ENCODE measurements at places on chromosomes 6 and 20.

DNA sequence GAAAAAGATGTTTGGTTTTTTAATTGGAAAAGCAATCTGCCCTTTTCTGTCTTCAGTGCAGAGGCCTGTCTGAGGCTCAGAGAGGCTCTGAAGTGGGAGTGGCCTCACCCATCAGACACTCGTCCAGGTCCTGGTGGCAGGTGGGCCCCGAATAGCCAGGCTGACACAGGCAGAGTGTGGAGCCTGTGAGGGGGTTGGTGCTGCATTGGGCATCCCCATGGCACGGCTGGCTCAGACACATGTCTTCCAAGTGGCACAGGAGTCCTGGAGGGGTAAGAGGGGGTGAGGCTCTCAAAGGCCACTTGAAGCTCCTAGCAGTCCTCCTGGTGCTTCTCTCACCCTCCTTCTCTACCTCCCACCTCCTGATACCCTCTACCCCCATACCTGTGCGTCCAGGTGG lies 3.8 kb downstream of the NOTCH4 start:
- DNase-seq: no peak

DNA sequence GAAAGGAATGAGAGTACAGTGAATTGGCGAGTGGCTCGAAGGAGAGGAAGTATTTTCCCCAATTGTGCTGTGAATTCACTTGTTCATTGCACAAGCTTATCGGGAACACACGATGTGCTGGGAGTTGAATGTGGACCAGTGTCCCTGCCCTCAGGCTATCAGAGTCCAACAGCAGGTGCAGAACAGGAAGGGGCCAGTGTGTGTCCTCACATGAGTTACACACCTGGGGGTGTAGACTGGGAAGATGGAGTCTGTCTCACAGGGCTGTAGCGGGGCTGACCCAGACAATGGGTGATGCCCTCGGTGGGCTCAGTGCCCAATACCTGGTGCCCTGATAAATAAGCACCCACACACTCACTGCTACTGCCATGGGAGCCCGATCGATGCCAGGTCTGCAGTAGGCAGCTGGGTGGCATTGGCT lies 14.4 kb downstream of the DUSP22 start:
- DNase-seq: no peak

DNA sequence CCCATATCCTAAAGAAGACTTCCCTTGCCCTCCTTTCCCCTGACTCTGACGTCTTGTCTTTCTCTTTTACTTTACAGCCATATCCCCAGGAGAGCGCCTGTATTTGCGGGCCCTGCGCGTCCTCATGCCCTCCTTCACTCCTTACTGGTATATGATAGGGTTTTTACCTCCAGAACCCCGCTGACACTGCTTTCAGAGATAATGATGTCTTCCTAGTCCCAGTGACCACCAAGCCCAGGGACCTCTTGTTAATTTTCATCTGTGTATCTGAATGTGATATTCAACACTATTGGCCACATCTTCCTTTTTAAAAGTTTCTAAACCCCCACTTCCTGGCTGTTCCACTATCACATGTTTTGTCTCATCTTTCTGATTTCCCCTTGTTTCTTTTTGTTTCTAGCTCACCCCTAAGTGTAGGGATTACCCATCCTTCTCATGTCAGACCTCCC lies 102.0 kb downstream of the HIVEP1 start:
- DNase-seq: no peak

GRCh38 chr6:169173532-169174268 lies 79.9 kb downstream of the THBS2 start:
- DNase-seq: no peak

DNA sequence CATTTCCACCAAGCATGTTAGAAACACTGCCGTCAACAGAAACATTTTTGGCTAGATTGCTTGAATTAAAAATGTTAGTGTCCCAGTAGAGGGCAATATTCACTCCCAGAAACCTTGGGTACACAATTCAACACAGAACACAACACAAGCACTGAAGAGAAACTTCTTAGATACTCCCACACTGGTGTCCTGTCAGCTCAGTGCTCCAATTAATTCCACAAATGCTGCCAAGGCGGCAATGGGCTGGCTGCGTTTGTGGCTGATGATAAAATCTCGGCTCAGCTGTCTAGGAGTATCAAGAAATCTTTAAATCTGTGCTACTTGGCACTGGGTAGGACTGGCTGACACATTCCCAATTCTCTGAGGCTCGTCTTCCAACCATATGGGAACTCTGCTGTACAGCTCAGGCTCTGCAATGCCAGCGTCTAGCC lies 39.3 kb downstream of the BEND3 start:
- DNase-seq: no peak

- DNase-seq: no peak
These were observed 6.8 kb upstream of the RIPK1 start for GRCh38 chr6:3061501-3061941.

- no peak for DNase-seq
These were observed 868 bp downstream of the MC3R start for GRCh38 chr20:56249244-56249955.

DNA sequence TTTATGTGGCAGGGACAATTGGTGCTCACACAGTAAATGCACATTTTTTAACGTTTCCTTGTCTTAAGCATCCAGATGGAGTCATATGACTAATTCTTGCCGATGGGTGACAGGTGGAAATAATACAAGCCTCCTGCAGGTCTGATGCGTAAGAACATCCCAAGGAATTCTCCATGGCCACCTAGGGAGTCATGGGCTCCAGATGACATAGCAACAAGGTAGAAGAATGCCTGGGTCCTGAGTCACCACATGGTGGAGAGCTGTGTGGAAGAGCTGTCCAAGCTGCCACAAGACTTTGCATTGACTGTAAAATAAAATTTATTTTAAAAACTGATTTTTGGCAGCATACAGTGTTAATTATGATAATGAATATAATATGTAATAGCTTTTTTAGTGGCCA lies 77.0 kb upstream of the MAP3K7 start:
- DNase-seq: no peak

DNA sequence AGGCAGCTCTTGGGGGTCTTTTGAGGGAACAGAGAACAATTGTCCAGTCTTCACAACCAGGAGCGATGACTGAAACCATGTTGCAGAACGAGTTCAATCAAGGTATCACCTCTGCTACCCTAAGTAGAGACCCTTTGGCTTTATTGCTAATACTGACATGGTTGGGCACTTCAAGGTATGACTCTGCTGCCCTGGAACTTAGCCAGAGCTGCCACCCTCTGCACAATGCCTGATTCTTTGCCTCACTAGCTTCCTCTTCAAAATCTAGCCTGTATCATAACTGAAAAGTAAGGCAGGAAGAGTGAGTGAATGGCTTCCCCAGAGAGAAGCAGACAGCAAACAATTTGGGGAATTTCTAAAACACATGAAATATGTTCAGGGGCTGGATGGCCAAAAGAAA lies 592.7 kb upstream of the NRSN1 start:
- DNase-seq: no peak

- no peak for DNase-seq
These were observed 135.6 kb downstream of the EYA4 start for GRCh38 chr6:133376743-133377142.

DNA sequence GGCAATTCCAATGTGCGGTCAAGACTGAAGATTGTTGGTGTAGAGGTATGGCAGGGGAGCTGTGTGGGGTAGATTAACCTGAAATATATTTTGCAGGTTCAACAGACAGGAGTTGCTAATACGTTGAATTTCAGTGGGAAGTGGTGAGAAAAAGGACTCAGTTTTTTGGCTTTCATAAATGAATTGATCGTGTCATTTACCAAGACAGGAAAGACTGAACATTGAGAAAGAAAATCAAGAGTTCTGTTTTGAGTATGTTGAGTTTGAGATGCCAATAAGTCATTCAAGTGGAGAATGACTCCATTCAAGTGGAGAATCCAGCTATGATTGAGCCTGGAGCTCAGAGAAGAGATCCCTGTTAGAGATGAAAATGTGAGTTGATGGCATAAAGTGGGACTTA lies 31.1 kb downstream of the NFYA start:
- no peak for DNase-seq

- DNase-seq: no peak
These were observed 52.6 kb upstream of the PDE7B start for GRCh38 chr6:135798751-135799515.

DNA sequence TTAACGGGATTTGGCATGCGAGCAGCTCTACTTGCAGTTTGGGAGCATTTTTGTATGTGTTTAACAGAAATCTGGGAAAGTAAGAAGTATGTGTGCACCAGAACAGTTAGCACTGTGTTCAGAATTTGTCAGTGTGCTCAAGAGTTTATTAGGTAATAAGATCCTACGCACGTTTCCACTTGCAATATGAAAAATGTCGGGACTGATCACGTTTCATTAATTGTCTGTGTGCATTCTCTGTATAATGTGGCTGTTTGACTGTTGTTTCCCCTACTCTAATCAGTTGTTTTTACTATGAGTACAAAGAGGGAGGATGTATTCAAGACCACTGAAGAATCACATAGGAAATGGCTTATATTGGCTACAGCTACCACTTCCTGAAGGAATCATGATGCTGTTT lies 349.7 kb upstream of the POU3F2 start:
- no peak for DNase-seq

GRCh38 chr6:134667111-134667510 lies 282.8 kb downstream of the ALDH8A1 start:
- no peak for DNase-seq

- DNase-seq: no peak
These were observed 295.5 kb upstream of the ADGRB3 start for GRCh38 chr6:68339488-68340131.

DNA sequence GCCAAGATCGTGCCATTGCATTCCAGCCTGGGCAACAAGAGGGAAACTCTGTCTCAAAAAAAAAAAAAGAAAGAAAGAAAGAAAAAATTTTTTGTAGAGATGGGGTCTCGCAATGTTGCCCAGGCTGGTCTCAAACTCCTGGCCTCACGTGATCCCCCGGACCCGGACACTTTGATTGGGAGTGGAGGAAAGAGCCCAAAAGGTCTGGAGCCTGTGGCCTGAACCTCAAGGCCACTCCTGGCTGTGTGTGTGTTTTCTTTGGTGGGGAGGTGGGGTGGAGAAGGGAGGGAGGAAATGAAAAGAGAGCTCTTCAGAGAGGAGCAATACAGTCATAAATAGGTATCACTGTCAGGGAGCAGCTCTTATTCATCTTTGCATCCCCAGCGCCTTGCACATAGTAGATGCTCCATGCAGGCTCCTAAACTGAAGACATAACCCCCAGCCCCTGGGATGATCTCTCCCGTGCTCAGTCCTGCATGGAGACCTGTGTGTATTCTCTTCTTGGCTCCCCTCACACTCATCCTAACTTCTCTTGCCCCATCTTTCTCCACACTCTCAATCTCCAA lies 75.7 kb downstream of the FGD2 start:
- DNase-seq: no peak

- DNase-seq: no peak
These were observed 120.8 kb upstream of the BCLAF1 start for GRCh38 chr6:136410201-136411024.

DNA sequence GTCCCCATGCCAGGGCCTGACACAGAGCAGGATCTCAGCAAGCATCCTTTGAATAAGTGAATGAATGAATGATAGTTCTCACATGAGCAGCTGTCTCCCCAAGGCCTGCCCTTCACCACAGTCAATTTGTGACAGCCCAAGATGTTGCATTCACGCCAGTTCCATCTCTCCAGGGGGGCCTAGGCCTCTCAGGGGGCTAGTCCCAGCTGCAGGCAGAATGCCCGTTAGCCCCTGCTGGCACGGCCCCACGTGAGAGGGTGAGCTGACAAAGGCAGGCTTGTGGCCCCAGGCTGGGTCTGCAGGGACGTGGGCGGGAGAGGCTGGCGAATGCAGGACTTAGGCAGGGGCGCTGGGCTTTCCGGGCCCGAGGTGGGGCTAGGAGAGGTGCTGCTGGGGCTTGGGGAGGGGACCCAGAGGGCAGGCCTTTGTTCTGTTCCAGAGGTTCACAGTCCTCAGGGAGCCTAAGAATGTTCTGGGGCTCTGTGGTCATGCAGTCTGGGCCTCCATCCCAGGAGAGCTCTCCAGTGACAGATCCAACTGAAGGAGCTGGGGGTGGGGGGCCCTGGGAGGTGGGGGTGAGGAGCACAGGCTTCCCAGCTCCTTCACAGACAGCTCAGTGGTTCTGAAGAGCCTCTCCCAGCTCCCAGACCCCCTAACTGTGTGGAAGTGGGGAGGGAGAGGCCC lies 30.5 kb upstream of the TLDC2 start:
- DNase-seq: no peak

DNA sequence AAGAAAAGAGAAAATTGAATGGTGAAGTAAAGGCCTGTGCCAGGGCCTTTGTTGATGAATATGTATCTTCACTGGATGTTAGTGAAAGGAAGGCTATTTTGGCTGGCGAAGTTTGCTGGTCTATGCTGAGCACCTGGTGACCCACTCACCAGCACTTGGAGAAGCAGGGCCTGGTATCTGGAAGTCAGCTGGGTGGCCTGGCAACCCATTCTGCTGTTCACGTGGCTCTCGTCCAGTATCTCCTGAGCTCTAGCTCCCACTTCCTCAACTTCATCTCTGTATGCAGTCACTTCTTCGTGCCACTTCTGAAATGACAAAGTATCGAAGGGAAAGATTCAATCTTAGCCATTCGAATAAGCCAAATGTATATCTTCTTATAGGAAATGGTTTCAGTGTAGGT lies 283.7 kb downstream of the SYNE1 start:
- DNase-seq: no peak

DNA sequence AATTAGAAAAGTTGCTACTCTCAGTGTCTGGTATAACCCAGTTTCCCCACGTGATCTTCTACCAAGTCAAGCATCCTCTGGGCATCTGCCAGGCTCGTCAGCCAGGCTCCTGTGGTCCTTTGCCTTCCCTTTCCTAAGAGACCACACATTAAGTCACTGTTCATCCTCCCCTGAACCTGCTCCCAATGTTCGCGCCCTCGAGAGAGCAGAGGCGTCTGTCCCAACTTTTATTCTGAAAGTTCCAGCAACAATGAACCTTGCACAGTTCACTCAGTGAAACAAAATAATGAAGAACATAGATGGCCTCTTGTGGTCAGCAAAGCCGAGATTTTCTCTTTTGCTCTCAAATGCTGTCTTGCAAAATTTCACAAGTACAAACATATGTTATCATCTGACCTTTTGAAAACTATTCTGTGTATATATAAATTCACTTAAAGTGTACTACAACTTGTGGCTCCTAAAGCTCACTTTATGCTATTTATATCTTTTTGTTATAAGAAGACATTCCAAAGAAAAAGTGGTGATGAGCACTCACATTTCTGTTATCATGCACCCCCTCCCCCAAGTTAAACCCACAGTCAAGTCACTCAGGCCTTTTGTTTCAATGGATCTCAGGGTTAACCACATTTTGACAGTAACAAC lies 39.2 kb upstream of the NHSL1 start:
- DNase-seq: no peak

DNA sequence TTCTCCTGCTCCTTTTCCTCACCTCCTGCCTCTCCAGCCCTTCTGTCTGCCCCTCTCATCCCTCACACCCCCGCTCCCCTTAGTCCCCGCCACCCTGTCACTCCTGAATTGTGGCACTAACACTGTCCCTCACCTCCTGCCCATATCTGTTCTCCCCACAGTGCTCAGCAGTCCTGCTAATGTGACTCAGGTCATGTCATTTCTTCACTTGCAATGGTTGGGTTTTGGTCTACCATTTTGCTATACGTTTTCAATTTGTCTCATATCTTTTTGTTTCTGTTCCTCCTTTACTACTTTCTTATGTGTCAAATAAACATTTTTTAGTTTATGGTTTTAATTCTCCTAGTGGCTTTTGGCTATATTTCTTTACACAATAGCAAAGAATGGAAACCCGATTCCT lies 1.3 kb upstream of the HLA-B start:
- DNase-seq: no peak

GRCh38 chr6:25014791-25015560 lies 79.2 kb upstream of the RIPOR2 start:
- DNase-seq: no peak

GRCh38 chr6:88705601-88706000 lies 257.8 kb downstream of the RNGTT start:
- no peak for DNase-seq
